Tracheal epithelial cell (primary cell): ENCODE measurements at places on chromosomes 13 and 19. TPM values are rescaled to one million over a fixed set of nuclear protein-coding genes. Genes with fewer than 3 reads are reported as not detected.

PMIS2 gene
- total RNA-seq: not detected in 2 replicates

ZNF709 gene
- total RNA-seq: 0.64 and 0.96 TPM in 2 replicates

PLIN4 gene
- total RNA-seq: 1.7 and 8.7 TPM in 2 replicates

DLEU7 gene
- not detected in 2 replicates for total RNA-seq

FFAR3 gene
- not detected in 2 replicates for total RNA-seq

TMIGD2 gene
- not detected in 2 replicates for total RNA-seq

NMRK2 gene
- not detected in 2 replicates for total RNA-seq

SOX1 gene
- total RNA-seq: not detected in 2 replicates

KIR3DL2 gene
- total RNA-seq: not detected in 2 replicates

CEACAM3 gene
- total RNA-seq: not detected in 2 replicates

PPP1R37 gene
- 42.0 and 43.6 TPM in 2 replicates for total RNA-seq

PSG11 gene
- total RNA-seq: not detected in 2 replicates

BBC3 gene
- 14.5 and 18.8 TPM in 2 replicates for total RNA-seq

CBY2 gene
- not detected in 2 replicates for total RNA-seq

COX7A1 gene
- 0.48 and 3.0 TPM in 2 replicates for total RNA-seq

KLF1 gene
- total RNA-seq: 0.24 TPM in 1 of 2 replicates, not detected in the other

PLPPR2 gene
- total RNA-seq: 4.1 and 5.3 TPM in 2 replicates

NLRP7 gene
- total RNA-seq: not detected in 2 replicates
